Smooth muscle cell of the coronary artery (primary cell): ENCODE measurements at places on chromosomes 12 and 14. TPM values are rescaled to one million over a fixed set of nuclear protein-coding genes. Genes with fewer than 3 reads are reported as not detected.

Gene NANOG
- not detected in 2 replicates for total RNA-seq

Gene SETD1B
- total RNA-seq: 1.5 and 1.6 TPM in 2 replicates

Gene CD69
- total RNA-seq: under 0.01 TPM in 1 of 2 replicates, not detected in the other

Gene C14orf93
- total RNA-seq: 6.2 and 10.6 TPM in 2 replicates

Gene DCN
- total RNA-seq: 204 and 961 TPM in 2 replicates

Gene HAL
- under 0.01 and 0.47 TPM in 2 replicates for total RNA-seq

Gene SLC7A8
- total RNA-seq: 0.15 and 16.1 TPM in 2 replicates

Gene DENND5B
- 4.2 and 8.4 TPM in 2 replicates for total RNA-seq

Gene KRT71
- total RNA-seq: not detected in 2 replicates

Gene CYP46A1
- total RNA-seq: 0.08 and 0.59 TPM in 2 replicates

Gene GNG2
- total RNA-seq: 3.5 and 8.3 TPM in 2 replicates

Gene OR11H6
- not detected in 2 replicates for total RNA-seq

Gene TMEM30B
- total RNA-seq: 0.08 and 0.70 TPM in 2 replicates

Gene DDIT3
- 44.0 and 89.6 TPM in 2 replicates for total RNA-seq

Gene SAMD15
- 1.4 and 2.0 TPM in 2 replicates for total RNA-seq

Gene IL26
- total RNA-seq: 0.35 TPM in 1 of 2 replicates, not detected in the other

Gene VRK1
- 15.4 and 23.6 TPM in 2 replicates for total RNA-seq

Gene COX8C
- not detected in 2 replicates for total RNA-seq

Gene LRTM2
- not detected in 2 replicates for total RNA-seq

Gene CNTN1
- total RNA-seq: 3.6 and 18.5 TPM in 2 replicates

Gene FAM186B
- total RNA-seq: 0.12 and 0.23 TPM in 2 replicates

Gene IL23A
- total RNA-seq: not detected in 2 replicates

Gene ZNF385A
- 0.35 and 1.1 TPM in 2 replicates for total RNA-seq

Gene SPTB
- total RNA-seq: 0.15 TPM in 1 of 2 replicates, not detected in the other

Gene SRGAP1
- total RNA-seq: 2.6 and 26.2 TPM in 2 replicates

Gene C14orf132
- total RNA-seq: 4.1 and 15.3 TPM in 2 replicates

Gene GALNT9
- not detected in 2 replicates for total RNA-seq

Gene NFE2
- total RNA-seq: 0.12 TPM in 1 of 2 replicates, not detected in the other

Gene PLD4
- 0.15 TPM in 1 of 2 replicates, not detected in the other for total RNA-seq

Gene DUSP6
- 45.9 and 243 TPM in 2 replicates for total RNA-seq

Gene NOVA1
- 0.90 and 2.2 TPM in 2 replicates for total RNA-seq

Gene MUCL1
- total RNA-seq: not detected in 2 replicates

Gene SCN8A
- 0.23 and 27.5 TPM in 2 replicates for total RNA-seq

Gene BDKRB2
- 0.08 and 61.8 TPM in 2 replicates for total RNA-seq

Gene CLEC4A
- 0.23 TPM in 1 of 2 replicates, not detected in the other for total RNA-seq
